ENCODE measurements at places on chromosomes 12 and 14.

DNA sequence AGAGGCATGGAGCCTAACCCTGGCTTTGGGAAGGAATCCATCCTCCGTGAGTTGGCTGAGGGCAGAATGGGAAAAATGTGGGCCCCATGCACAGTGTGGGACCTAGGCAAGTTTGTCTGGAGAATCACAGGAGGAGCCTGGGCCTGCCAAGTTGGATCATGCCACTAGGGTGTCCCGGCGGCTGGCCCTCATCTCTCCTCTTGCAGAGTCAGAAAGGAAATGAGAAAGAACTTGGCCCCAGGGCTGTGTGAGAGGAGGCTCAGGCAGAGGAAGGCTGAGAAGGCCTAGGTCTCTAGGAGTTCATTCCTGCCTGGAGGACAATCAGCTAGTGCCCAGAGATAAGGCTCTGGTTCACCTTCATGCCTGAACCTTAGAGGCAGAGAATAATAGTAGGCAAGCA, 2.5 kb upstream of the ESRRB start:
- no peak for DNase-seq

DNA sequence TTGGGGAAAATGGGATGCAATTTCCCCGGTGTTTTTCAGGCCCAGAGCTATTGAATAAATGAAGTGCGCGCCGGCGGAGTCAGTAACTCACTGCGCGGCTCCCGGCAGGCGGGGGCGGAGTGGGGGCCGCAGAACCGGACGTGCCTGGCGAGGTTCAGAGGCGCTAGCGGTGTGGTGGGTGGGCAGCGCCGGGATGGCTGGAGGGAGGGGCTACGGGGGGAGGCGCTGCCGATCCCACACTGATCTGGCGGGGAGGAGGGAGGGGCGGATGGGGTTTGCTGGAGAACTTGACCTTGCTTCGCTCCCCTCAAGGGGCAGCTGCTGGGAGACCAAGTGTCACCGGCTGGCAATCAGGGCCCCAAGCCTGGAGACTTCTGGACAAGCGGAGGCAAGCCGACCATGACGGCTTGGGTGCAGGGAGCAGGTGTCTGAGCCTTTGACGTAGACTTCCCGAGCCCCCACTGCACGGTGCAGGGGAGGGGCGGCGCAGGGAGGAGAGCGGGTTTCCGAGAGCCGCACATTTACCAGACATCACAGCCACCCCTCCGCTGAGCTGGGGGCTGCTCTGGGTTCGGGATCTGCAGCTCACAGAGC, 174.1 kb upstream of the RTL1 start:
- peak; percentile 12 for DNase-seq

DNA sequence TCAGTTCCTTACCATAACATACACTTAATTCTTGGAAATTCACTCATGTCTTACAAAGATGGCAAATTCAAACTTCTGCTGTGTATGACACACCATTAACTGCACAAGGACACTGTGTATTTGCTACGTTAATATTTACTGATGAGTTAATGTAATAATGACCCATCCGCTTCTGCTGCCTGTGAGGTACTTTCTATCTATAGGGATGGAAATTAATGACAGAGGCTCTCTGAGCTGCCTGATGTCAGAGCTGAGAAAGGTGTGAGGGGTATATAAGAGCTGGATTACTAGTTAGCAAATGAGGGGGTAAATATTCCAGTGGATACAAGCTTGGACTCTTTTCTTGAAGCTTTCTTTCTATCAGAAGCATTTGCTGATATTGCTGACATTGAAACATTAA, at the start of gene IAPP:
Gene IAPP (plus strand): TSS at position 301 of the 400 bp plus-strand sequence. CDS start 450 bp downstream, outside the sequence.
- no peak for DNase-seq

DNA sequence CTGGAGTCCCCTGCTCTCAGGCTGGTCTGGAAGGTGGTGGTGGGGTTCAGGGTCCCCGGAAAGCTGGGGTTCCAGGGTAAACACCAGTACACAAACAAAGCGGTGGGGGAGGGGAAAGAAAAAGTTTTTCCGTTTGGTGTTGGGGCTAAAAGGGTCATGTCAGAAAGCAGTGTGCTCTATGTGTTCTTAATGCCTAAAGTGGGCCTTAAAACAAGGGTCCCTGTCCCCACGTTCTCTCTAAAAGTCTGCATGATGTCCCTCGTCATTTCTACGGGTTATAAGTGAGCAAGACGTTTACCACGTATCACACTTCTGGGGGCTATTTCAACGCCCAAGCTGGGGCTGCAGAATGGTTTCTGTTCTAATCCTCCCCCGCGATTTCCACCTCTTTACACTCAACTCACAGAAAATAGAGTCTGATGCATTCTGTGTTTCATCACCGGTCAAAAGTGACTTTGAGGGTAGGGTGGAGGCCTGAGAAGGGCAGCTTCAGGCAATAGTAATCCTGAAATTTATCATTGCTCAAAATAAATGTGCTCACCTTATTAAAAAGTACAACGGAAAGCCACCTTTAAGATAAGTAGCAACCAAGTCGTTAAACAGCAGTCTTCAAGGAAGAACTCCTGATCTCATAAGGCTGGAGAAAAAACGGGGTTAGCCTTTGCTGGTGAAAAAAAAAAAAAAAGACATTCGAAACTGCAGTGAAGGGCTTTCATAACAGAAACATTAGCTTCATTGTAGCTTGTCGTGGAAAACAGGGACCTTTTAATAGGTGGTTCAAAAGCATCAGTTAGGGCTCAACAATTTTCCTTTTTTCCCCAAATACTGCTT, 63.9 kb upstream of the PTGR2 start:
- DNase-seq: no peak

- DNase-seq: no peak
Observed at GRCh38 chr12:95648990-95649791, 97.9 kb upstream of the USP44 start.

- DNase-seq: peak; percentile 41
Observed at GRCh38 chr12:58919231-58920101, 838 bp downstream of the LRIG3 start.

GRCh38 chr12:125014526-125014925, 21.1 kb downstream of the BRI3BP start:
- no peak for DNase-seq

GRCh38 chr12:123634142-123634561, 523 bp downstream of the GTF2H3 start:
- DNase-seq: no peak

- no peak for DNase-seq
Observed at GRCh38 chr12:44021471-44021971, 185.6 kb downstream of the TMEM117 start.

GRCh38 chr14:72512925-72513324, 381.0 kb downstream of the DPF3 start:
- DNase-seq: no peak

DNA sequence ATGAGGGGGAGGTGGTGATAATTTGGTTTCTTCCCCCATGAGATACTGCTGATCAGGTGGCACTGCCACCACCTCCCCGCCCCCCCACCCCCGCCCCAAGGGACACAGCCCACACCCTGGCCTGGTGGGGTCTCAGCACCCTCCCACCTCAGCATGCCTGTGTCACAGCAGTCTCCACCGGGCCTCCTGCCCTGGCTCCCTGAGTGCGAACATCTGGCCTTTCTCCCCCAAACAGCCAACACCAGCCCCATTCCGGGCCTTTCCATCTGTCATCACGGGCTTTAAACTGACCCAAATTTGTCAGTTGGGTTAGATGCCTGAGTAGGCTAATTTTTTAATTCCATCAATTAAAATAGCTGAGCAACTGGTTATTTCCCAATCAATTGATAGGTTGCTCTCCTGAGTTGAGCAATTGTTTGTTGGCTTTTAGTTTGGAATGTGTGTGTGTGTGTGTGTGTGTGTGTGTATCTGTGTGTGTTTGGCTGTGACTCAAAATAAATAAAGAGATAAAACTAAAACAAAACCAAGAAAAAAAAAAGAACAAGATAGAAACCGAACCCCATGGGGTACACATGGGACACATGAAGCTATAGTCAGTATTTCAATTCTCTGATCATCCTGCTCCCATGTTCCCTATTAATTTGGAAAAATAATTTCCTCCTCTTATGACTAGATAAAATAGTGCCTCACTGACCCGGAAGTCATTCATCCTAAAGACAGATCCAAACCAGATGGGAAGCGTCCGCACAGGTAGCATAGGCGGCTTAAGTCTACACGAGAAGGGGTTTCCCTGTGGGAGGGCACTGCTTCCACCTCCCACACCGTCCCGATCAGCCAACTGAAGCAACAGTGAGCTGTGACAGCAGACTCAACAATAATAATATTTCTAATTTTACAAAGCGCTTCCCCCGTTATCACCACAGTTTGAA, 7.4 kb downstream of the SERPINA12 start:
- no peak for DNase-seq

GRCh38 chr12:71642264-71642663, 21.4 kb downstream of the ZFC3H1 start:
- DNase-seq: no peak

DNA sequence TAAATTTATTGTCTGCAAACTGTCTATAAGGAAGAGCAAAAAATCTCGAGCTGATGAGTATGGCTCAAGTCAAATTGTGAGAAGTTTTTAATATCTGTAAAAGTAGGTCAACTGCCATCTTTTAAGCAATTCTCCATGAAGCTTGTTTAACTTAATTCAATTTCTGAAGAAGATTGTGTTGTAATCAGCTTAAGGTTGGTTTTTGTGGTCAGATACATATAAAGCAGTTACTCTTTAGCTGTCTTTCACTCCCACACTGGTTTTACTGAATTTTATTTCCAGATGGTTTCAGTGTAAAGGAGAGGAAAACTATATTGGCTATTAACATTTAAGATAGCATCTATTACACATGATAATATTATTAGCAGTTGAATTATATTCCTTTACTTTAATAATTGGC, 1165.1 kb downstream of the SLC16A7 start:
- no peak for DNase-seq

GRCh38 chr14:24828486-24828885, 194.5 kb upstream of the GZMB start:
- DNase-seq: no peak

DNA sequence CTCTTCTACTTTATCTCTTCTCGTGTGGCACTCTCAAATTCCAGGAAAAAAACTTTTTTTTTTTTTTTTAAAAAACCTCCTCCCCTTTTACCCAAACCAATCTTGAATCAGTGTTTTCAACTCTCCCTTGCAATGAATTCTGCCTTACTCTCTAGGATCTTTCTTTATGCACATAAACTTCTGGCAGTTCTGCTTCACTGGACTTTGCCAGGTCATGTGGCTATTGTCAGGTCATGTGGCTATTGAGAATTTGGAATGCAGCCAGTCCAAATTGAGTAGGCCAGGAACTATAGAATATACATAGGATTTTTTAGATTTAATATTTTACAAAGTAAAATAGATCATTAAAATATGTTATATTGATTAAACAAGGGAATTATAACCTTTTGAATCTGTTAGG, 218.2 kb downstream of the TMTC3 start:
- no peak for DNase-seq

DNA sequence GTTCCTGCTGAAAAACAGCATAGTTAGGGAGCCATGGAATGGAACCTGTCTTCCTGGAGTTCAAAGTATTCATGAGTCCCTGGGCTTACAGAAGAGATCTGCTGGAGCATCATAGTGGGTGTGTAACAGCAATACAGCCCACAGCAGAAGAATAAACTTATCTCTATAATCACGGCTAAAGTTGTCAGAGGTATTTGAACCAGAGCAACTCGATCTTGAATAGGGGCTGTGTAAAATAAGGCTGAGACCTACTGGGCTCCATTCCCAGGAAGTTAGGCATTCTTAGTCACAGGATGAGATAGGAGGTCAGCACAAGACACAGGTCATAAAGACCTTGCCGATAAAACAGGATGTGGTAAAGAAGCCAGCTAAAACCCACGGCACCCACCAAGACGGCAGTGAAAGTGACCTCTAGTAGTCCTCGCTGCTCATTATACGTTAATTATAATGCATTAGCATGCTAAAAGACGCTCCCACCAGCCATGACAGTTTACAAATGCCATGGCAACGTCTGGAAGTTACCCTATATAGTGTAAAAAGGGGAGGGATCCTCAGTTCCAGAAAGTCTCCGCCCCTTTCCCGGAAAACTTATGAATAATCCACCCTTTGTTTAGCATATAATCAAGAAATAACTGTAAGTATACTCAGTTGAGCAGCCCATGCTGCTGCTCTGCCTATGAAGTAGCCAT, 223.4 kb downstream of the PCNX1 start:
- DNase-seq: no peak

DNA sequence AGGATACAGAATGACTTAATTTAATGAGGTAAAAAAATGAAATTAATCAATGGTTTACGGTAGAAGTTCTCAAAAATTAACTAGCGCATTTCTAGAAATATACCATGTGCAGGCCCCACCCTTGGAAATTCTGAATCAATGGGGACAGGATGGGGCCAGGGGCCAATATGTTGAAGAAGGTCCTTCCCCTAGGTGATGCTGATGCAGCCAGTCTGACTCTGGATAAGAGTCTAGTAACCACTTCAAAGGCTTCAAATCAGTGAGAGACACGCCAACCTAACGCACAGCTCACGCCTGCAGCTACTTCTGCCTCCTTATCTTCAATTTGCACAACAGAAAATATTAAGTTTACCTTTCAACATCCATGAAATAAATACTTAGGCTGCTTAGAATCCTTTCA, 14.9 kb downstream of the GIT2 start:
- DNase-seq: no peak

- no peak for DNase-seq
Observed at GRCh38 chr12:65958456-65958855, 134.2 kb downstream of the HMGA2 start.

- DNase-seq: no peak
Observed at GRCh38 chr14:32166029-32166428, 35.8 kb upstream of the RNU6-7 start.

DNA sequence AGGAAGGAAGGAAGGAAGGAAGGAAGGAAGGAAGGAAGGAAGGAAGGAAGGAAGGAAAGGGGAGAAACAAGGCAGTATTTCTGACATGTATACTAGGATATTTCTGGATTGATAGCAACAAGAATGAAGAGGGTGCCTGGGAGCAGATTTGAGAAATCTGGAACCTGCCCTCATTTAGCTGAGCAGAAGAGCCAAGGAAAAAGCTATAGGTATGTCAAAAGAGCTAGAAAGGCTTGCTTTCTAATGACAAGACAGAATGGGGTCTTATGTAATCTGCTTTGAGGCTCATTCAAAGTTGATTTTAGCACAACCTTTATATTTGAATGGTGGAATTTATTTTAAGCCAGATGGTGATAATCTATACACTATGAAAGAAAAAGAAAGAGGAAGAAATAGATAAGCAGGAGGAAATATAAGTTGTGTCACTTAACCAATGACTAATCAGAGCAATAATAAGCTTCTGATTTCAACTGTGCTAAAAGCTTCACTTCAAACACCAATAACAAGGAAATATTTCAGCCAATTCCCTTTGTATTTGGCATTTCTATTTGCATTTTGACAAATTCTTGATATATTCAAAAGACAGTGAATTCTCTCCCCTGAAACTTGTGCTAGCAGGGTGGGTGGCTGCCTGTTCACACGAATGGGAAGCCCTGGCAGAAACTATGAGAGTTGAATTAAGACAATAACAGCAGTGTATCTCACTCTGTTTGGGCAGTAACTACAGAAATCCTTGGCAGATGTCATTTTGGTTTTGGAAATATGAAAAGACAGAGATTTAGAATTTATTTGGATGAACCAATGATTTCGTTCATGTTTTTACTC, 76.3 kb upstream of the FLRT2 start:
- no peak for DNase-seq

Measured in neuronal stem cell (in vitro differentiated cells).